Activated naive CD8-positive, alpha-beta T cell treated with anti-CD3 and anti-CD28 coated beads, Interleukin-2, amount 10 ng/mL, durations not matched to agents 7 days and 5 days (primary cell): ENCODE measurements at places on chromosomes 3 and 15. TPM values are rescaled to one million over a fixed set of nuclear protein-coding genes. Genes with fewer than 3 reads are reported as not detected.

Gene VIPR1
- 26.9 TPM for total RNA-seq

Gene FBN1
- total RNA-seq, result 0.75 TPM

DNA sequence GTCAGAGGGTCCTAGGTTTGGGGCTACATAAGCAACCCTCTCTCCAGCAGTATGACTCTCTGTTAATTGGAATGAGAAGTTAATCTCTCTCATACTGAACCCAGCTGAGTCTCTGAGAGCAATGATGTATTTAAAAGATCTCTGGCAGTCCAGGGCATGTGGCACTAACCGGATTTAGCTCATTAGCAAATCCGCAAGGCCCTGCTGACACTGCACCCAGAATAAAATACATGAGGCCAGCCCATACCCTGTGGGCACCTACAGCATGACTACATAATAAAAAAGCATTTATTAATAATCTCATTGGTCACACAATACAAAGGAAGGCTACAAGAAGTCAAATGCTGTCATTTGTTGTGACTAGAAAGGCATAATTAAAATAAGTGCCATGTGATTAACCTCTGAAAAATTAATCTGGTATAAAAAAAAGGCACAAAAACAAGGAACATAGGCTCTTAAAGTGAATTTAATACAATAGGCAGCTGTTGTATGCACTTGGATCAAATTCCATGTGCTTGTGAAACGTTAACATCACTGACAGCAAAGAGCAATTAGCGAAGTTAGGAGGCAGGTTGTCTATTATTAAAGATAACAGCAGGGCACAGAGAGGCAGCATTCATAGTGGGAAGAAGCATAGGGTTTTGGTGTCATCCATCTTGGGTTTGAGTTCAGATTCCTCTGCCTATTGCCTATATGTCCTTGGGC lies 381.2 kb downstream of the WDR72 start:
- H3K4me3 ChIP-seq, result no peak overlapping the region
- no peaks in the 10 kb centered on the region for H3K27me3 ChIP-seq
- no peak overlapping the region for H3K27ac ChIP-seq
- no peaks in the 10 kb centered on the region for H3K4me1 ChIP-seq
- no peak for DNase-seq

GRCh38 chr3:33482111-33482521 lies 41.9 kb upstream of the UBP1 start:
- no peak overlapping the region for H3K27ac ChIP-seq
- DNase-seq, result no peak
- no peak overlapping the region for H3K4me3 ChIP-seq

DNA sequence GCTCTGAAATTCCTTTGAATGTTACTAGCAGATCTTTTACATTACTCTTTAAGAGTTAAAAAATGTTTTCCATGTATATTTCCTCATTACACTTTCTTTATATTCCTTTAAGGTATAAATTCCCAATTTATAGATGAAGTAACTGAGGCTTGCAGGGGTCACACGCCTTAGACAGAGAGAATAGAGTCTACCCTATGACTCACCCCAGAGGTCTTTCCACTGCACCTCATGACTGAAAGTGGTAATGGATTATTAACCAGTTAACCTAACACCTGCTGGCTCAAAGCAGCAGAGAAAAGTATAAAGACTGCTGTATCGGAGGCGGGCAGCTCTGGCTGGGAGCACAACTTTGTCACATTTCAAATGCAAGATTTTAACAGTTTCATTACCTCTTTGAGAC lies 37.7 kb downstream of the LDHAL6B start:
- peaks cover 4% of the 10 kb centered on the region for H3K36me3 ChIP-seq
- no peak for DNase-seq
- peaks cover 10% of the 10 kb centered on the region for H3K4me1 ChIP-seq
- no peak overlapping the region for H3K27ac ChIP-seq

Gene TF
- 0.97 TPM for total RNA-seq

- H3K4me1 ChIP-seq, result peaks cover 18% of the 10 kb centered on the region
- no peak overlapping the region for H3K27ac ChIP-seq
- no peak for DNase-seq
- no peak overlapping the region for H3K4me3 ChIP-seq
Measured at GRCh38 chr3:56835650-56836227, 34.0 kb upstream of the ARHGEF3 start.

- H3K4me3 ChIP-seq, result no peak overlapping the region
- H3K27ac ChIP-seq, result no peak overlapping the region
- no peak for DNase-seq
- no peaks in the 10 kb centered on the region for H3K36me3 ChIP-seq
- peaks cover 9% of the 10 kb centered on the region for H3K27me3 ChIP-seq
Measured at GRCh38 chr15:60973637-60974415, 255.3 kb downstream of the RORA start.

GRCh38 chr3:111517801-111518200 lies 24.2 kb upstream of the CD96 start:
- no peaks in the 10 kb centered on the region for H3K4me1 ChIP-seq
- no peaks in the 10 kb centered on the region for H3K36me3 ChIP-seq
- no peak overlapping the region for H3K27ac ChIP-seq
- H3K27me3 ChIP-seq, result no peaks in the 10 kb centered on the region
- no peak for DNase-seq

DNA sequence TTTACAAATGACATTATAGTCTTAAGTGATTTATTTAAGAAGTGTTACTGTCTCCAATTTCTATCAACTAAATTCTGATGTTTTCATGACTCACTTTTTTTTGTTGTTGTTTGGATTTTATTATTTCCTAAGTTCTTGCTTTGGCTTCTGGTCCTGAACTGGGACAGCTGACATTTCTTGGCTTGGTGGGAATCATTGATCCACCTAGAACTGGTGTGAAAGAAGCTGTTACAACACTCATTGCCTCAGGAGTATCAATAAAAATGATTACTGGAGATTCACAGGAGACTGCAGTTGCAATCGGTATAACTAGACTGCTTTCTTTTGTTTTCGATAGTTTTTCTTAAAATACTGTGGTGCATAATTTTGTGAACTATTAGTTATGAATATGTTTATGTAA lies 47.5 kb downstream of the ASTE1 start:
- no peak overlapping the region for H3K4me3 ChIP-seq
- no peaks in the 10 kb centered on the region for H3K27me3 ChIP-seq
- no peak overlapping the region for H3K27ac ChIP-seq

DNA sequence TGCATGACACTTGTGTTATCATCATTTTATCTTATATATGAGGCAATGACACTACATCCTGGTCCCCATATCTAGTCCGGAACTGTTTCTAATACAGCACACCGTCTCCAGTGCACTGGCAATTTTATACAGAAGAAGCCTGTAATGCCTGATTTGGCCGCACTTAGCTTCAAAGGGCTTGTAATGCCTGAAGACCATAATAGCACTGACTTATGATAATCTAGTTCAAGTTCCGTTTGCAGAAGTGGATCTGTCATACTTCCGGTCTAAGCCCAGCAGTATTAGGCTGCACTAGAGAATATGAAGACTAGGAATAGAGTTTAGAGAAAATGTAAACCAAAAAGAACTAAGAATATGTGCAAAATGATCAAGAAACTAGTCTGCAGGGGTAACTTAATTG lies 1.3 kb downstream of the BNIP2 start:
- H3K36me3 ChIP-seq, result peaks cover 23% of the 10 kb centered on the region
- H3K27me3 ChIP-seq, result no peaks in the 10 kb centered on the region
- no peak for DNase-seq
- peak overlapping the region; percentile 95 for H3K27ac ChIP-seq

DNA sequence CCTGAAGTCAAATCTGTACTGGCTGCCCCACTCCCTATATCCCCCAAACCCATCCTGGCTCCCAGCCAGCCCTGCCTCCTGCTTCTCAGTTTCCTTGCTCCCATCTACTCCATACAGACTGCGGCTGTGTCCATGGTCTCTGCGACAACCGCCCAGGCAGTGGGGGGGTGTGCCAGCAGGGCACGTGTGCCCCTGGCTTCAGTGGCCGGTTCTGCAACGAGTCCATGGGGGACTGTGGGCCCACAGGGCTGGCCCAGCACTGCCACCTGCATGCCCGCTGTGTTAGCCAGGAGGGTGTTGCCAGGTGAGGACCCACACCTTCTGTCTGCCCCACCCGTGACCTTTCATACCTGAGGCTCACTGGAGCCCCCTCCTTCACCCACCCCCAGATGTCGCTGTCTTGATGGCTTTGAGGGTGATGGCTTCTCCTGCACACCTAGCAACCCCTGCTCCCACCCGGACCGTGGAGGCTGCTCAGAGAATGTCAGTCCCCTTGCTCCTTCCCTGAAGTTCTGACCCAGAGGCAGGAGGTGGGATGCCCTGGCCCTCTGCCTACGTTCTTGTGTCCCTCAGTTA lies 14.7 kb downstream of the STAB1 start:
- peaks cover 2% of the 10 kb centered on the region for H3K27me3 ChIP-seq
- H3K4me1 ChIP-seq, result no peaks in the 10 kb centered on the region
- H3K36me3 ChIP-seq, result no peaks in the 10 kb centered on the region
- H3K27ac ChIP-seq, result no peak overlapping the region

DNA sequence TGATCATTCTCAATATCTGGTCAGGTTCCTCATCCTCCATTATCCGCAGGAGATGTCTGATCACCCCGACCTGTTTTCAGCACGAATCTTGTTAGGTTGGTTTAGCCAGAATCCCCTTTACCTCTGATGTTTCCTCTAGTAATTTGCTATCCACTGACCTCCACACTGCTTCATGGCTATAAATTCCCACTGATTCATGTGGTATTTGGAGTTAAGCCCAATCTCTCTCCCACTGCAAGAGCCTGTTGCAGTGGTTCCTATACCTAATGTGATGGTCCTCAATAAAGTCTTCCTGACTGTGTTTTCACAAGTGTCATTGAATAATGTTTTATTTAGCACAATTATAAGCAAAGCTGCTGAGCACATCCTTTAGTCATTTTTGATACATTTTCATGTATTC lies 124.8 kb upstream of the CNTN3 start:
- no peak overlapping the region for H3K27ac ChIP-seq
- no peak for DNase-seq
- H3K27me3 ChIP-seq, result no peaks in the 10 kb centered on the region
- H3K36me3 ChIP-seq, result no peaks in the 10 kb centered on the region
- no peaks in the 10 kb centered on the region for H3K4me1 ChIP-seq

Gene PRRT3
- 5.9 TPM for total RNA-seq

Gene LRRC3B
- total RNA-seq, result not detected

- peaks cover 7% of the 10 kb centered on the region for H3K27me3 ChIP-seq
- no peak overlapping the region for H3K27ac ChIP-seq
- H3K4me3 ChIP-seq, result no peak overlapping the region
- no peaks in the 10 kb centered on the region for H3K36me3 ChIP-seq
- H3K4me1 ChIP-seq, result peaks cover 6% of the 10 kb centered on the region
Measured at GRCh38 chr15:88399021-88399685, 68.0 kb downstream of the MRPL46 start.

Gene DZIP1L
- total RNA-seq, result 0.40 TPM

Gene TOP2B
- 139 TPM for total RNA-seq

- no peak overlapping the region for H3K27ac ChIP-seq
- DNase-seq, result no peak
- no peaks in the 10 kb centered on the region for H3K36me3 ChIP-seq
- peaks cover 7% of the 10 kb centered on the region for H3K4me1 ChIP-seq
- H3K4me3 ChIP-seq, result no peak overlapping the region
Measured at GRCh38 chr15:65985387-65985786, 116.1 kb downstream of the RAB11A start.

Gene NANOGP8
- total RNA-seq, result not detected

Gene IREB2
- total RNA-seq, result 60.6 TPM

DNA sequence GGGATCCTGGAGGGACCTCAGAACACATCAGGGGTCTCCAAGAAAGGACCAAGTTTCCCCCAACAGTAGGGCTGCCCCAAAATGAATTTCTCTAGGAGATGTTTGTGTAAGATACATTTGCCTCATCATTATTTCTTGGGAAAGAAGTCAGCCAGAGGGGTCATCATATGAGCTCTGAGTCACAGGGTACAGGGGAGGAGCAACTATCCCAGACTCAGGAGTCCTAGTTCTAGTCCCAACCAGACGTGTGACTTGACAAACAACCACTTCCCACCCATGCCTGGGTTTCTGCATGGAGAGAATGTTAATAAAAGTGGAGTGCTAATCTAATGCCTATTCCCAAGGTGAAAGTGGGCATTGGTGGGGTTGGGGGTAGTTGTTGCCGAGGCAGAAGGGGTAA lies 144.1 kb downstream of the ALDH1A2 start:
- H3K4me1 ChIP-seq, result no peaks in the 10 kb centered on the region
- DNase-seq, result no peak
- H3K4me3 ChIP-seq, result no peak overlapping the region
- H3K27ac ChIP-seq, result no peak overlapping the region
- H3K36me3 ChIP-seq, result no peaks in the 10 kb centered on the region

DNA sequence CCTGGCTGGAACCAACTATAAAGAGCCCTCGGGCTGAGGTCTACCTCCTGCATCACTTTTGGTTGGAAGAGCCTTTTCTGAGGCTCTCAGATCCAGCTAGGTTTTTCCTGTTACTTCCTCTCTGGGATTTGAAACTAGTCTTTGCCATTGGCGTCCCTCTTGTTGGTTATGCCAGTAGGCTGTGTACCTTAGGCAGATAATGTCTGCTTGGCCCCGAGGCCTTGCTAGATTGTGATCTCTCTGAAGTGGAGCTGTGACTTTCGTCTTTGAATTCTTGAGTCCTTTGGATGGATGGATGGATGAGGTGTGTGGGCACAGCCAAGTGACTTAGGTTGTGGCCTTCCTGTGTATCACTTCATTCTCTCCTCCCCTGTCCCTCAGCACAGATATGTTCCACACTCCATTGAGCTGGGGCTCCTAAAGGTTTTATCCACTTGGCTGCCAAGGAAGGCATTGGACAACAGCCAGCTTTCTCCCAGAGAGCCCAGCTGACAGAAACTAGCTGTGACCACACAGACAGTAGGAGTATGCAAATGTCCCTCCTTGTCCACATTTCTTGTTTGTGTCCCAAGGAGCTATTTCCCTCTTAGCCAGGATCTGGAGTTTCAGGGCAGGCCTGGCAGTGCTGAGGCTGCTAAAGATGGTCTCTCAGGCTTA lies 7.9 kb upstream of the DNAJC17 start:
- peaks cover 9% of the 10 kb centered on the region for H3K36me3 ChIP-seq
- peaks cover 2% of the 10 kb centered on the region for H3K4me1 ChIP-seq
- H3K27me3 ChIP-seq, result no peaks in the 10 kb centered on the region
- H3K4me3 ChIP-seq, result no peak overlapping the region

Gene GPR62
- total RNA-seq, result not detected

DNA sequence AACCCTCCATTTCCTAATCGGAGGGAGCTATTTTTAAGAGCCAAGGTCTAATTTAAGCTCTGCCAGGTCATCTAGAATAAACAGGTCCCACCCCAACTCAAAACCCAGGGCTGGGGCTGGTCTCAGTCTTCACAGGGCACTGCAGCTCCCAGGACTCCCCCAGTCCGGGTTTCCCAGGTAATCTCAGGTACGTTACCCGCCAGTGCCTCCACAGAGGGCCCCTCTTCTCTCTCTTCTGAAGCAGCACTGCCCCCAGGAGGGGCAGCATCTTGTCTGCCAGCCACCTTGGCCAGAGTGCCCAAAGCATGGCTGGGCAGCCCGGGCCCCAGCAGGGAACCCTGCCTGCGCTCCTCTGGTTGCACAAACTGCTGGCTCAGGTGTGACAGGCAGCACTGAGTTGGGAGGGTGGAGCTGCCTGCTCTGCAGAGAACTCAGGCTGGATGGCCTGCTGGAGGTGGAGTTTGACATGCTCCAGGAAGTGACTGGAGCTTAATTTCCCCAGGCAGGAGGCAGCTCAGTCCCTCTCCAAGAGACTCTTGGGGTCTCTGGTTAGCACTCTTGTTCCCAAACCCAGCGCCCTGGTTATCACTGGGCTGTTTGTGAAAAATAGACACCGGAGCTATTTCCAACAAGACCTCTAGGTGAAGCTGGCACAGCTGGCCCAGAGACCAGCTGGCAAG lies at the start of gene PLA2G4F:
Gene PLA2G4F (minus strand): TSS at position 394 of the 680 bp plus-strand sequence. CDS start 87 bp downstream, at position 307.
- no peak for DNase-seq
- peaks cover 4% of the 10 kb centered on the region for H3K4me1 ChIP-seq
- H3K4me3 ChIP-seq, result no peak within 1 kb of the TSS
- H3K27ac ChIP-seq, result no peak within 1 kb of the TSS
- H3K27me3 ChIP-seq, result no peaks in the 10 kb centered on the region
- peaks cover 10% of the 10 kb centered on the region for H3K36me3 ChIP-seq

Gene ZNF80
- total RNA-seq, result 5.1 TPM
